ENCODE measurements at places on chromosomes 1 and 21.

DNA sequence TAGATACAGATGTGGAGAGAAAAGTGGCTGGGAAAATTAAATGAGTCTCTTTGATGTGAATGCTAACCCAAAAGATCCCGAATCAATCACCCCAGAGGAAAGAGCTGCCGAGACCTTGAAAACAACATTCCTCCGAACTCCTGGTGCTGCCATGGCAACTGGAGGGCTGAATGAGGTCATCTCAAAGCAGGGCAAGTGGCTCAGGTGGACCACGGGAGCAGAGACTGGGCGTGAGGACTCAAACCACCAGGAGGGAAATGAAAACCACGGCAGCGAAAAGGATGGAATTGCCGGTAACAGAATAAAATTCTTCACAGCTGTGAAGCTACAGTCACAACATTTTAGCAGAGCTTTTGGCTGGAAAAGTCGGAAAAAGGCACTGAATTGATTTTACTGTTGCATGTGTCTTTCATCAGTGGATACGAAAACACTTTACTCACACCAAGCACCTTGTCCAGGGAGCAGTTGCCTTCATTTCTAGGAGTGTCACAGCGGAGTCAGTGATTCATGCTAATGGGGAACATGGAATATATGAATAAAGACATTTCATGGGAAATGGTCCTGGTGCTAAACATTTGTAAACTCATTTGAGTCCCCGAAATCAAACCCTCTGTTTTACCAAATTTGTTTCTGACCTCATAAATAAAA lies 23.2 kb upstream of the BECN2 start:
- DNase-seq, result no peak

DNA sequence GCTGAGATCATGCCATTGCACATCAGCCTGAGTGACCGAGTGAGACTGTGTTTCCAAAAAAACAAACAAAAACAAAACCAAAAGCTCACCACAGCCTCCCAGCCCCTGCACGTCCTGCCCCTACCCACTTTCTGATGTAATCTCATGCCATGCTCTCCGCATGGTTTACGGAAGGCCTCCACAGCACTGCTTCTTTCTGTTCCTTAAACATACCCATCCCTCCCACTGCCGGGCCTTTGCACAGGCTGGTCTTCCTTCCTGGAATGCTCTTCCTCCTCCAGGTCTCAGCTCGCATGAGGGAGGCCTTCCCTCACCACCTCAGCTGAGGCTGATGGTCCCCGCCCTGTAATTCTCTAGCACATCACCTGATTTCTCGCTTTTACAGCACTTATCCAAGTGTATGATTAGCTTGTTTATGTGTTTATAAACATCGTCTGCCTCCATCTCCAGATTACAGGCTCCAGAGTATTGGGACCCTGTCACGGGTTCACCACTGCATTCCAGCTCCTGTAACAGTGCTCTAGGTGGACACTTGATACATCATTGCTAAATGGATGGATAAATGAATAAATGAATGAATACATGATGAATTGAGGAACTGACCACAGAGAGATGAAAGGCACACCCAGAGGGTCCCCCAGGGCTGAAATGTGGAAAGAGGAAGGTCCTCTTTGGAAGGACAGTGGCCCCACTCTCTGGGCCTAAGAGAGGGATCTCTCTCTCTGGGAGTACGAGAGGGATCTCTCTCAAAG lies 22.1 kb downstream of the TCEA3 start:
- no peak for DNase-seq

DNA sequence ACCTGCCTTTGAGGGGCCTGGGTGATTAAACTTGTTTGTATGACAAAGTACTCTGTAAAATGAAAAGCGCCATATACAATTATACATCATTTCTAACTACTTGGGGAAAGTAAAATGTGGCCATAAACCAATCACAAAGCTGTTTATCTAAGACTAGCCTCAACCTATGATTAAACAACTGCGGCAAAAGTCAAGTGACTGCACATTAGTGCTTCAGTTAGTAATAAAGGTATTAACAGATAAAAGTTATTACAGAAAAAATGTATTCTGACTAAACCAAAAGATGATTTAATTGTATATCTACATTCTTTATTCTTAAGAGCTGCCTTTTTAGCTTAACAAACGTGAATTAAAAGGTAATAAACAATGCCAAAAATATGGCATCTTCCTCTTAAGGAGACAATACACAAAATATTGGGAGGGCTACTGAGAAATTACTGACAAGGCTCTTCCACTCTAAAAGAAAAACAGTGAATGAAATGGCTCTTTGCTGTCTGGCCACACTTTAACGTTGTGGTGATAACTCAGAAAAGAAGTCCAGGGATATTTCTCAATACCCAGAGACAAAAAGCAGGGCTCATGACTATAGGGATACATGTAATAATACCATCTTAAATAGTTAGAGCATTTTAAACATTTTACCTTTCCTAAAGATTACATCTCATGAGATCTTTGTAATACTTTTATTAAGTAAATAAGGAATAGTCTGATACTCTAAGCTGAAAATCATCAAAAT lies 8.6 kb downstream of the ARHGAP29 start:
- DNase-seq, result no peak

GRCh38 chr1:196317535-196318522 lies 290.4 kb downstream of the KCNT2 start:
- DNase-seq, result no peak

DNA sequence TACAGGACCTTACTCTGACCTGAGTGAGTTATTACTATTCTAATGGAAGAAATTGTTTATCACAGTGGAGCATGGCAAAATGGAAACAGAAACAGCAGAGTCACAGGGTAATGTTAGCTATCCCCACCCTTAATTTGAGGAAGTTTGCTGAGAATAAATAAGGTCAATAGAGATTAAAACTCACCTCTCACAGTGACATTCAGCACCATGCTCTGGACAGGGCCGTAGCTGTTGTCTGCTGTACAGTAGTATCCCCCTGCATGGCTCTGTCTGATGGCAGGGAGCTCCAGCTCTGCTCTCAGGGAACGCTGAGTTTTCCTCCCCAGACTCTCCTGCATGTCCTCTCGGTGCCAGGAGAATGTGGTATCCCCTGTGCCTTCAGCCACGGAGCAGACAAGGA lies 11.9 kb downstream of the FCRL4 start:
- no peak for DNase-seq

DNA sequence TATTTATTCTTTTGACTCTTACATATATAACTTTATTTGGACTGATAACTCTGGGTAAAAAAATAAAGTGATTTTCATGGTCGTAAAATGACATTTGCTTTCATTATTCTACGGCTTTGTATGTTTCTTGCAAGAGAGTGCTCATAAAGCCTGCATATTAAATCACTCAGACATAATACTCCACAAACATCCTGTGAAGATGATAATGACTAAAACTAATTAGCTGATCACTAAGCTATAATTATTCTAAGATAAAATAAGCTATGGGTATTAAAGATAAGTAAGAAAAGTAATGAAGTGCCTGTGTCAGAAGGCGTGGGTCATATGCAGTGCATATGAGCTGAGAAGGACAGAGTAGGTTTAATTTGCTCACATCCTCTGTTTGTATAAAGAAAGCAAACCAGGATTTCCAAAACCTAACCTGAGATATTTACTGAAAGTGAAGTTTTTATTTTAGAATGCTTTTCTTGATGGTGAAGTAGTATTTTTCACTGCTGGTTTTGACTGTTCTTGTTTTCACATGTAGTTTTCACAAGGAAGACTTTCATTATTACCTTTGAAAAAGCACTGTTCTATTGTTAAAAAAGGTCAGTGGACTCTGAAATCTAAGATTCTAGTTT lies 278.8 kb downstream of the AMY1C start:
- DNase-seq, result no peak

DNA sequence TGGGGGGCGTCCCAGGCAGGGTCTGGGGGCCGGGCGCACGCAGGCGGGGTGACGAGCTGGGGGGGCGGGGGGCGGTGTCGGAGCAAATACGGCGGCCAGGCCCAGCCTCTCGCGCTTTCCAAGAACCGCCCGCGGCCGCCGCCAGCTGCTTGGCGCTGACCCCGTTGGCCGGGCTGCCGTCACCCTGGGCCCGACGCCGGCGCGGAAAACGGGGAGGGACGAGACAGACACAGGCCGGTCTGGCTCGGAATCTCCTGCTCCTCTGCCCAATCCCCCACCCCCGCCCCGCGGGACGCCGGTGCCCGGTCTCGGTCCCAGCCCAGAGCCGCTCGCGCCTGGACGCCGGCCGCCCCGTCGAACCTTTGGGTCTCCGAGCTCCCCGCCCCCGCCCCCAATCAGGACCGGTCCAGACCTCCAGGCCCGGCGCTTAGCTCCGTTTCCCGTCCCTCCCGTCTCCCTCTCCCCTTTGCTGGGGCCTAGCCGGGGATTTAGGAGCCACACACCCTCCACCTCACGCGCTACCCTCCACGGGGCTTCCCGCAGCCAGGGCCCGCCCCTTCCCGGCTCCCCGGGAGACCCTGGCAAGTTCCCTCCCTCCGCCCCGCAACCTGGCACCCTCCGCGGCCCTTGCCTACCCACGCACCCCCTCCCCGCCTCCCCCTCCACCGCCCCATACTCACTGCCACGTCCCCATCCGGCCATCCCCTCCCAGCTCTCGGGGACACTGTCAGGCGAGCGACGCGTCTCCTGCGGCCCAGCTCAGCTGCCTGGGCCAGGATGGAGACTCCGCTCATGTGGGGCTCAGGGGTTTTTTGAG lies 800 bp upstream of the MMP23B start:
- DNase-seq, result no peak

DNA sequence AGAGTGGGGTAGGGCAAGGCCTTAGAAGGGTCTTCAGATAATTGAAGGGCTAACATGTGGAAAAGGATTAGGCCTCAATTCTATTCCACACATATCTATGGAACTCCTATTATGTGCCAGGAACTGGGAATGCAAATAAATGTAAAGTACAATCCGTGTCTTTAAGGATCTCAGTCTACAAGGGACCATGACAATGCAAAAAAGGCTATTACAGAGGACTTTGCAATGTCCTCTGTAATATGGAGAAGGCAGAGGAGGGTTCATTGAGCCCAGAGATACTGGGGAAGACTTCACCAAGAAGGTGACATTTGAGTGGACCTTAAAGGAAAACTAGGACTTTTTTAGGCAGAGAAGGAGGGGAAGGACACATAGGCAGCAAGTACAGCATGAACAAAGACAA lies 4.5 kb upstream of the SCMH1 start:
- no peak for DNase-seq

GRCh38 chr1:56477164-56478111 lies 101.9 kb downstream of the PLPP3 start:
- no peak for DNase-seq

DNA sequence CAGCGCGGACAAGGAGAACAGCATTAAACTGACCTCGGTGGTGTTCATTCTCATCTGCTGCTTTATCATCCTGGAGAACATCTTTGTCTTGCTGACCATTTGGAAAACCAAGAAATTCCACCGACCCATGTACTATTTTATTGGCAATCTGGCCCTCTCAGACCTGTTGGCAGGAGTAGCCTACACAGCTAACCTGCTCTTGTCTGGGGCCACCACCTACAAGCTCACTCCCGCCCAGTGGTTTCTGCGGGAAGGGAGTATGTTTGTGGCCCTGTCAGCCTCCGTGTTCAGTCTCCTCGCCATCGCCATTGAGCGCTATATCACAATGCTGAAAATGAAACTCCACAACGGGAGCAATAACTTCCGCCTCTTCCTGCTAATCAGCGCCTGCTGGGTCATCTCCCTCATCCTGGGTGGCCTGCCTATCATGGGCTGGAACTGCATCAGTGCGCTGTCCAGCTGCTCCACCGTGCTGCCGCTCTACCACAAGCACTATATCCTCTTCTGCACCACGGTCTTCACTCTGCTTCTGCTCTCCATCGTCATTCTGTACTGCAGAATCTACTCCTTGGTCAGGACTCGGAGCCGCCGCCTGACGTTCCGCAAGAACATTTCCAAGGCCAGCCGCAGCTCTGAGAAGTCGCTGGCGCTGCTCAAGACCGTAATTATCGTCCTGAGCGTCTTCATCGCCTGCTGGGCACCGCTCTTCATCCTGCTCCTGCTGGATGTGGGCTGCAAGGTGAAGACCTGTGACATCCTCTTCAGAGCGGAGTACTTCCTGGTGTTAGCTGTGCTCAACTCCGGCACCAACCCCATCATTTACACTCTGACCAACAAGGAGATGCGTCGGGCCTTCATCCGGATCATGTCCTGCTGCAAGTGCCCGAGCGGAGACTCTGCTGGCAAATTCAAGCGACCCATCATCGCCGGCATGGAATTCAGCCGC lies 2.5 kb downstream of the S1PR1 start:
- peak; percentile 35 for DNase-seq

GRCh38 chr21:46131588-46131837 lies 23.9 kb downstream of the FTCD start:
- DNase-seq, result no peak

DNA sequence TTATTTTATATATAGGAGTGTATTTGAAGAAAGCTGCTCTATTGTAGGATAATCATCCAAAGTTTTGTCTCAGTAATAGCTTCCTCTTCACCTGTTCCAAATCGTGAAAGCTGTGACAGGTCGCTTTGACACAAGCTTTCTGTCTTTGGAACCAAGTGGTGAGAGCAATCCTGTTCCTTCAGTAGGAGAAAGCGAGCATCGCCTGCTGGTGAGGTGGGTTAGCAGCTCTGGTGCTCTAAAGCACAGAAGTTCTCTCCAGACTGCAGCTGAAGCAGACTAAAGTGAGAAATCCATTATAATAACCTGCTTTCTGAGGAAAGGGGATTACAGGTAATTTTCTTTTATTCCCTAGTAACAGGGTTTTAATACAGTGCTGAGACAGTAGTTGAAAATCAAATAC lies 803.8 kb downstream of the ADGRL2 start:
- DNase-seq, result no peak

DNA sequence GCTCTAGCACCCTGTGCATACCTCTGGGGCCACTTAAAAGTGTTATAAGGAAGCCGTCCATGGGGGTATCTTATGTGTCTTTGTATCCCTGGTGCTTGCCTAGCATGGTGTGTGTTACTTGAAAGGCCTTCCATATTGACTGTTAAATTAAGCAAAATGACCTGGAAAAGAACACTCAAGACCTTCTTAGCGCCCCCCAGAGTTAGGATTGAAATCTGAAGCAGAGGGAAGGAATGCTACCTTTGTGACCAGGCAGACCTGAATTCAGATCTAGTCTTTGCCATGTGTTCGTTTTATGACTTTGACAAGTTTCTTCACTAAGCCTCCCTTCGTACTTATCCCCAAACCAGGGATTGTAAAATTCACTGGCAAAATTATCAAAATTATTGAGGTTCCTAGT lies 59.9 kb downstream of the SLC22A15 start:
- DNase-seq, result no peak

- DNase-seq, result peak; percentile 54
Observed at GRCh38 chr1:26692211-26692792, 3.5 kb upstream of the ARID1A start.

DNA sequence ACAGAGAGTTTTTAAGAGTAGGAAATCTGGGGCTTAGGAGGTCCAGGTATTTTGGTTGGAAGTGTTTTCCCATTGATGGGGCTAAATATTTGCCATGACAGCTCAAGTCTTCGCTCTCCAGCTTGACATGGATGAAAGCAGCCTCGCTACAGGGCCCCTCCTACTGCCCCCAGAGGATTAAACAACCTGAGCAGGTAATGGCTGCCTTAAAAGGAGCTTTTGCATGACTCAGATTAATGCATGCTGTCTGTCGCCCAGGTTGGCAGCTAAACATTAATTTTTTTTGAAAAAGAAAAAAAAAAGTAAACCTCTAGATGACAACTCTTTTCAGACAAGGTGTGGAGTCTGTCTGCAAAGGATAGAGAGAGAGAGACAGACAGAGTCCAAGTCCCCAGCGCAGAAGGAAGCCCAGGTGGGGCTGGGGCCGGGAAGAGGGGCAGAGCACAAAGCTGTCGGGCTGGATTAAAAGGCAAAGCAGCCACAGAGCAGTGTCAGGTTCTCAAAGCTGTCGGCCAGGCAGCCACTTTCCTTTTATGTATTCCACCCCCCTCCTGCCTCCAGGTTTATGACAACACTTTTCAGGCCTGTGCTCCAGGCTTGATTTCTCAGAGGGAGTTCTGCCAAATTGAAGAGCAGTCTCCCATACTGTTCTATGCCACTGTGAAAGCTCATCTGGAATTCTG lies 127.9 kb downstream of the CLIC6 start:
- DNase-seq, result no peak

All from stimulated activated CD4-positive, alpha-beta T cell treated with anti-CD3 and anti-CD28 coated beads, Interleukin-1b, Interleukin-23, amount 100 ng/mL, for 4 hours (primary cell).